Substantia nigra (tissue), 51 donors: ENCODE measurements at places on chromosomes 4 and X.

- no peak for DNase-seq
Observed at GRCh38 chrX:112555831-112556230, 123.9 kb downstream of the LHFPL1 start.

DNA sequence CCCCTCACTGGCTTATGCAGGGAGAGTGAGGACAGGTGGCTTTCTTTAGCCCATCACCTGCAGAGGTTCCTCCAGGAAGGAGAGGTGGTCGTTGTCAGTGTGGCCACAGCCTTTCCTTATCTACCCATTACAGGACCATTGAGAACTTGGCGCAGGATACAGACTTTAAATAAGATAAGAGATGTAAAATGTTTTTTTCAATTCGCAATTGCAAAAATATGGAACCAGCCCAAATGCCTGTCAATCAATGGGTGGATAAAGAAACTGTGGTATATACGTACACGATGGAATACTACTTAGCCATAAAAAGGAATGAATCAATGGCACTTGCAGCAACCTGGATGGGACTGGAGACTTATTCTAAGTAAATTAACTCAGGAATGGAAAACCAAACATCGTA, 6.9 kb upstream of the RNF175 start:
- DNase-seq = no peak

DNA sequence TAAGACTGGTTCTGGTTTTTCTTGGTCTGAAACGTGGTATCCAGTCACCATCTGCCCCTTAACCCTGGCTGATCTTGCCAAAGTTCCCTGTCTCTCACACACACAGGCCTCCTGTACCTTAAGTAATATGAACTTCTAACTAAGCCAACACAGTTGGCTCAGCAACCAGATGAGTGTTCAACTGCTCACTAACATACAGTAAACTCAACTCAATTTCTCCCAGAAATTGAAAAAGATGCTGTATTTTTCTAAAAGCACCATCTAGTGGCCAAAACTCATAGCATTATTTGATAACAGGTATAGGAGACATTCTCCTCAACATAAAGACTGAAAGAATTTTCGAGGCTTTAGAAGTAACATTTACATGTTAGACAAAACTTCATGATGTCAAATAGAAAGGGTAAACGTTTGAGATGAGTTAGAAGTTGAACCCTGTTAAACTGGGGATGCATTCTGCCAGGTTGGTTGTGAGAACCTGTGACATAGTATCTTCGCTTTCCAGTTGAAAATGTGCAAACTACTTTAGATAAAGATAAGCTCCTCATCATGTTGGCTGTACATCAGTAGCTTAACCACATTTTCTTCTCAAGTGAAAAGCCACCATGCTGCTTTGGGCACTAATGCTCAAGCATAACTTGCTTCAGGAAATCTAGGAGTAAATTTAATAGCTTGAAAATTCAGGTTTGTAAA, 31.2 kb downstream of the CCNI start:
- DNase-seq = no peak

DNA sequence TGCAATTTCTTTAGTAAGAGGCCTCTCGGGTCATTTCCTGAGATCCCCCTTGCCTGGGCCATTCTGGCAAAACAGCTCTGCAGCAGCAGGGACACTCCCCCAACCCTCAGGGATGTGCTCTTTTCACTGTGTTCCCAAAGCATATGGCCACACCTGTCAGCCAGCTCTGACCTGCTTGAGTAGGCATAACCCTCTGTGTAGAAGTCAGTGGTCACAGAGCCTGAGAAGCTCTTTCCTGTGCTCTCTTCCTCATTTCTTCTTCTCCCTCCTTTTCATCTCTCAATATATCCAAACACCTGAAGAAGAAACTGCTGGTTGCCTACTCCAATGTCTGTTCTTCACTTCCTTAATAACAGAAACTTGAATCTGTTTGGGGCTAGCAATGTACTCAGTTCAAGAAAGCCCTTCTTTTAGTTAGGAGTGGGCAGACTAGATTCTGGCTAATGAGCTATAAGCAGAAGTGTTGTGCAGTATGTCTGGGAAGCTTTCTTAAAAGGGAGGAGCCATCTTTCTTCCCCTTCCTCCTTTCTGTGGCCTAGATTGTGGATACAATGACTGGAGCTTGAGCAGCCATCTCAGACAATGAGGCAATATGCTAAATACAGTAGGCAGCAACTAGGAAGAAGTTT, 73.3 kb downstream of the PRPS1 start:
- no peak for DNase-seq

- no peak for DNase-seq
Observed at GRCh38 chrX:116749943-116750342, 287.2 kb upstream of the CT83 start.

GRCh38 chrX:29518100-29518499, 697.3 kb upstream of the MAGEB2 start:
- no peak for DNase-seq

DNA sequence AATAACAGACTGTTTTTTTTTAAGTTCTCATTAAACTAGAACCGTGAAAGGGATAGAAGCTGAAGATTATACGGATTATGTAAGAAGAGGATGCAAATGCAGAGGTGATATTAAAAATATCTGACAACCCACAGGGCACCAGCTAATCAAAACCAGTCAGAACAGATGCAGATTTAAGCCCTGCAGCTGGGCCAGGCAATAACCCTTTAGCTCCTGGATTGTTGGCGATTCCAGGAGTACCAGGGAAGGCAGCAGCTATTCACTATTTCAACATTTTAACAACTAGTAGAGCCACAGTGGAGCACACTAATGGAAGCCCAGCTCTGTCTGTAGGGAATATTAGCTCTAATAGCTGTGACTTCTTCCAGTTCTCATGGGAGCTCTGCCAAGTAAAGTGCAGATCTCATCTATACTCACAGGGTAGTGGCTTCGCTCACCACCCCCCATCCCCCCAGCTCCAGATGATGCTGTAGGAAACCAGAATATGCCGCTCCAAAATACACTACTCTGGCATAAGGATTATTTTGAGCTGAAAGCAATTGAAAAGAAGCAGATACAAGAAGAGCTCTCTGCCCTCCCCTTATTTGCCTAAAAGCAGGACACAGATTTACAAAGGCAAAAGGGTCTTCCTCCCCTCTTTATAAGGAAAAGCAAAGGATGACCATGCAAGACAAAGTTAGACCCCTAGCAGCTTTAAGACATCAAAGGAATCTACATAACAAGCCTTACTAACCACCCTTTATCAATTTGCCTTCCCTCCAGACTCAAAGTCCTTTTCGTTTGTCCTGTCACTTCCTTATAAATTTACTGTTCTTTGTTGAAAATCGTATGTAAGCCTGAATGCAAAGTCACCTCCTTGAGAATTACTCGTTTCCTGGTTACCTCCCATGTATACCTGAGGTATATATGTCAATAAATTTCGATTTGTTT, 13.7 kb downstream of the SCD5 start:
- DNase-seq = no peak

GRCh38 chrX:69100478-69100877, 64.8 kb downstream of the PJA1 start:
- DNase-seq = no peak

- DNase-seq = no peak
Observed at GRCh38 chr4:39569209-39569608, 42.0 kb upstream of the UGDH start.

- no peak for DNase-seq
Observed at GRCh38 chr4:11633430-11633829, 204.7 kb upstream of the HS3ST1 start.

DNA sequence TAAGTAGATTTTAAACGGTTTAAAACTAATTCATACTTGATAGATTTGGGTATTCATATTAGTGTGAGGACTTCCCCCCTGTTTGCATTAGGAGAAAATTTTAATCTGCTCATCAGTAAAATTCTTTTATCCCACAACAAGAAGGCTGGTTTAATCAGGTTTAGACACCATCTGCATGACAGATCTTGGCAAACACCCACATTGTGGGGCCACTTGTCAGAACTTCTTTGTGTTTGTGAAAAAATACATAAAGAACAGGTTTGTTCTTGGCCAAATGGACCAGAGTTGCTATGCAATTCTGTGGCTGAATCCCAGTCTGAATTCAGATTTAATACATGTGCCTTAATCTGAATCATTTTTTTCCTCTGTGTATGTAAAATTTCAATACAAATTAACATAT, 121.1 kb downstream of the REPS2 start:
- no peak for DNase-seq

DNA sequence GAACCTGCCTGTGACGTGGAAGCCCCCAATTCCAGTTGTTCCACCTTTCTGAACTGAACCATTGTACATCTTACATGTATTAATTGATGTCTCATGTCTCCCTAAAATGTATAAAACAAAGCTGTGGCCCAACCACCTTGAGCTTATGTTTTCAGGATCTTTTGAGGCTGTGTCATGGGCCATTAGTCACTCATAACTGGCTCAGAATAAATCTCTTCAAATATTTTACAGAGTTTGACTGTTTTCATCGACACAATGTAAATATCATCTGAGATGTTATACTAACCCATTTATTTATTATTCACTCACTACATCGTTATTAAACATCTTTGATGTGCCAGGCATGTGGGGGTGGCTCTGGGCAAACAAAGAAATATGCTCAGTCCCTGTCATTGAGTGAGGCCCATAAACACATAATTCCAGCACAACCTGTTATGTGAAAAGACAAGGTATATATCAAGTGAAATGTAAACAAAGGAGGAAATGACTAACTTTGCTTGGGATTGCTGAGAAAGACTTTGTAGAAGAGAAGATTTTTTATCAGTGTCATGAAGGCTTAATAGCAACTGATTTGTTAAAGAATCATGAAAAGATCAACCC, 34.5 kb upstream of the PPM1K start:
- DNase-seq = no peak

GRCh38 chrX:16028576-16028975, 94.8 kb upstream of the GRPR start:
- no peak for DNase-seq

- DNase-seq = no peak
Observed at GRCh38 chr4:169689681-169690080, 68.1 kb downstream of the HPF1 start.

DNA sequence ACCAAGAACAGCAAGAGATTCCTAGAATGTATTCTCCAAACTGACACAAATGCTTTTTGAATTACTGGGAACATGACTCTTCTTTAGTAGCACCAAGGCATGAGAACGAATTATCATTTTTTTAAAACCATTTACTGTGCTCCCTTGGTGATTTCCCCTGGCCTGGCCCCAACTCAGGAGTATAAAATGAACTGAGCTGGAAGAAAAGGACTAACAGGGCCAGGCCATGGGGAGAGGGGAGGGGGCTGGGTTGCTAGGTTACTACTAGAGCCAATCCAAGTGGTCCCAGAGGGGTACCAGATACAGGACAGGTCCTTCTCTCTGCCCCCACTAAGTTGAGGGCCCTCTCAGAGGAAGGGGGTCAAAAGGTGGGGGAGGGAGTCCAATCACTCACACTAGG, 23.1 kb downstream of the SASH3 start:
- no peak for DNase-seq

DNA sequence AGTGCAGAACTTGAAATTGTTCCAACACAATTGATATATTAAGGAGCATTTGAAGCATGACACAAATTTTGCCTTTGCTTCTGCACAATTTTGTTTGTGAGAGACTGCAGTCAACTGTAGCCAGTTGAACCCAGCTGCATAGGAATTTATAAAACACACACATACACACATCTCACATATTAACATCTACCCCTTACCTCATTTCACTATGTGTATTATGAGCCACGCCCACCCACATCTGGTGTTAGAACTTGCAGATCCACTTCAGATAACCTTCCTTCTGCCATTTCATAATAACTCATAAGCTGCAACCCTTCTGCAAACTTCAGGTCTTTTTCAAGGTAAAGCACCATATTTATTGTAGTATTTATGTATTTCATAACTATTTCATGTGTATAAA, 188.1 kb upstream of the WDFY3 start:
- no peak for DNase-seq

GRCh38 chr4:6180841-6181631, 19.3 kb downstream of the JAKMIP1 start:
- DNase-seq = no peak

DNA sequence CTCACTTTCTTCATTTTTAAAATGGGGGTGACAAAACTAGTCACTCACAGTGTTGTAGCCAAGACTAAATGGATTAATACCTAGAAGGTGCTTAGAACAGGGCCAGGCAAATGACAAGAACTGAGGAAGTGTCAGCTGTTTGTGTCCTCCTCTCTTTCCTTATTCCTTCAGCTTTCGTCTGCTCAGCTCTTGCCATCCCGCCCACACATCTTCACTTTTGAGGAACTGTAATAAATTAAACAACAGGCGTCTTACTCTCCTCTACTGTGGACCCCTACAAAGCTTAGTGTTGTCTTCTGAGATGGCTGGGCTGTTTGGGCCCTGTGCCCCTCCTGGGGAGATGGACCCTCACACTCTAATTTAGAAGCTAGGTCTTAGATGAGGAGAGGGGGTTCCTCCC, 2.7 kb downstream of the HPSE start:
- no peak for DNase-seq

DNA sequence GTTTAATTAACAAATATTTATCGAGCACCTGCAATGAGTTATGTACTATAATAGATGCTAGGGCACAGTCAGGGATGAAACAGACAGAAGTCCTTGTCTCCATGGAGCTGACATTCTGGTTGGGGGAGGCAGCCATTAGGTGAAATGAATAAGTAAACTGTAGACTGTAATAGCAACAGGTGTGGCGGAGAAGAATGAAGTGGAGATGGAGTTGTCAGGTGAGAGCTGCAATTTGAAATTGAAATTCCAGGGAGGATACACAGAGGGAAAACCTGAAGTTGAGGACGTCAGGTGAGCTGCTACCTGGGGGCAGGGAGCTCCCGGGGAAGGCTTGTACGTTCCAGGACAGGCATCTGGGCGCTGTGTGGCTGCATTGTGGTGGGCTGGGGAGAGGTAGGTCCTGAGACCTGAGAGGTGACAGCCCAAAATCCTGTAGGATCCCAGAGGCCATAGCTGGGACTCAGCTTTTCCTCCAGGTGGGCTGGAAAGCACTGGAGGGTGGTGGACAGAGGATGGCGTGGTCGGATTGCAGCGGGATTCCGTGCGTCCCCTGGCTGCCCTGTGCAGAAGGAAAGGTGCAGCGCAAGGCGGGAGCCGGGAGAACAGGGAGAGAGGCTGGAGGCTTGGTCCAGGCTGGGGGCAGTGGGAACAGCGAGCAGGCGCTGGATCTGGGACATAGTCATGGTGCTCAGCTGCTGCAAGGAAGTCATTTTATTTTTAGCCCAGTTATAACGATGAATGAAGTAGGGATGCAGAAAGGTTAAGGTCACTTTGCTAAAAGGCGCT, 24.8 kb downstream of the CYTL1 start:
- no peak for DNase-seq

DNA sequence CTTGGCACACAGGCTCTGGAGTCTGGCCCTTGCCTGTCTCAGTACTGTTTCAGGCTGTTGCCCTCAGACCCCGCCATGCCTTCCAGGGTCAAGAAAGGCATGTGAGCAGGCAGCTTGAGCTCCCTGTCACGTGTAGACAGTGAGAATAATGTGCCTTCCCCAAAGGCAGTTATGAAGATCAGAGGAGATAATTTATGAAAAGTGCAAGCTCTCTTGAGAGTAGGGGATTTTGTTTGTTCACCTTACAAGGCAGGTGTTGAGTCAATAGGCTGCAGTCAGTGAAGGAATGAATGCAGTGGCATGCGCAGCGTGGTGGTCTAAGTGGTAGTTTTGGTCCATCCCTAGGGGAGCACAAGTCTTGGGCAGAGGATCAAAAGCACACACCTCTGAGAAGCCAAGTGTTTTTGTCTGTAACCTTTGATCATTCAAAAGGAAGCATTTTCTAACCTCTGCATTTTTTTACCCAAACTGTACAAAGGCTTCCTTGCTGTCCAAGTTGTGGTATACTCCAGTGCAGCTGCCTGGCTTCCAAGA, 14.4 kb downstream of the HADH start:
- DNase-seq = no peak

GRCh38 chrX:48613502-48614160, 16.3 kb downstream of the WDR13 start:
- no peak for DNase-seq
